ENCODE measurements at places on chromosomes 6 and 20. TPM values are rescaled to one million over a fixed set of nuclear protein-coding genes. Genes with fewer than 3 reads are reported as not detected.

DNA sequence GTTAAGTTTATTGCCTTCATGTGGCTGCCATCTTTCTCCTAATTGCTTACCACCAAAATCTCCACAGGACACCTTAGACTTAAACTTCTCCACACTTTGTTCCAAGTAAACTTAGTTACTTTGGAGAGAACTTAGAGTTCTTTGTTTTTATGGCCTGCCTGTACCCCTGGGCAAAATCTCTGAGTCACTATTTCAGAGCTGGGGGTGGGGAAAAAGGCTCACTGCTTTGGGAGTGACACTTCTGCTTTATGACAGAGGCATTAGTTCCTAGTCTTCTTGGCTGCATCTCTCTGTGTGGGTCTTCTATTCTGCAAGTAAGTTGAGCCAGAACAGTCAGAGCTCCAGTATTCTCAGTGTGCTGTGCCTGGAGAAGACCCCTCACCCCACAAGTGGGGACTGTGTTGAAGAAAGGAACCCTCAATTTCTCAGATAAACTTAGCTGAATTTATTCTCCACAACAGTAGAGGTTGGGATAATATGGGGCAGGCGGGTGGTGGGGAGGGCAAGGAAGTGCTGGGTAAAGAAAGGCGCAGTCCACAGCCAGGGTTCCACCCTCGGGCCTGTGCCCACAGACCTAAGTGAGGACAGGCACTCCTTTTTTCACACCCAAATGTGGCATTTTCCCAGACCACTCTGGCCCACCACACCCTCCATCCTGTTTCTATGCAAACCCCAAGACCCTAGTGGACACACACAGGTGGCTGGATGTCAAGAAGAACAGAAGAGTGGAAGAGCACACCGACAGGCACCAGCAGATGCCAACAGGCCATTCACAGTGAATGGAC is 636.6 kb upstream of the MAN1A1 start:
- DNase-seq, result peak; percentile 51

The DDO gene
- 0.67 TPM for total RNA-seq

DNA sequence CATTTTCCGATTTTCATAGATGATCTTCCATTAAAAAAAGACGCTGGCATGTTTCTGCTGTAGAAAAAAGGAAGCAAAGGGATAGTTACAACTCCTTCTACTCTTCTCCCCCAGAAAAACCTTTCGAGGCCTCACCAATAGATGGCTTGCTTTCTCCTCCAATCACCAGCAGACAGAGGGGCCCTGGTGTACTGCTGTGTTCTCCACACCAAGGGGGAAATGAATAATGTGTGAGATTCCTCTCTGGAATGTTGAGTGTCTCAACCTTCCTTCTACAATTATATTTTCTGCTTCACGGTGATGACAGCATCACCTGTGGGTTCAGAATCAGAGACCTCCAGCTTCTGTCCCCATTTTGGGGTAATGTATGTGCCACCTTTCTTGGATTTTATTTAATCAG is 185.7 kb upstream of the FLRT3 start:
- DNase-seq, result peak; percentile 61

DNA sequence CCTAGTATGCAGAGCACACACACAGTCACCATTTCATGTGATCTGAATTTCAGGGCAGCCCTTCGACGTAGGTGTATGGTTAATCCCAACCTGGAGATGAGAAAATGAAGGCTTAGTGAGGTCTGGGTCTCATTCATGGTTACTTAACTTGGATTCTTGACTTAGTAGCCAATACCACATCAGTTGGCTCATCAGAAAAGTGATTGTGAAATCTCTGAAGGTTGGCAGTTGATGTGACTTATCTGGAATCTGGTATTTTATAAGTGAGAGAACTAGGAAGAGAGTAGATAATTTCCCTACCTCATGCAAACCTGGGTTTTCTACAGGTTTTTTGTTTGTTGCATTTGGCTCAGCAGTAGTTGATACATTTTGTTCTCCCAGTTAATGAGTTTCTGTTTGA is 123.7 kb downstream of the CCDC170 start:
- no peak for DNase-seq

GRCh38 chr20:62606551-62607201 is 35.6 kb upstream of the SLCO4A1 start:
- DNase-seq, result no peak

DNA sequence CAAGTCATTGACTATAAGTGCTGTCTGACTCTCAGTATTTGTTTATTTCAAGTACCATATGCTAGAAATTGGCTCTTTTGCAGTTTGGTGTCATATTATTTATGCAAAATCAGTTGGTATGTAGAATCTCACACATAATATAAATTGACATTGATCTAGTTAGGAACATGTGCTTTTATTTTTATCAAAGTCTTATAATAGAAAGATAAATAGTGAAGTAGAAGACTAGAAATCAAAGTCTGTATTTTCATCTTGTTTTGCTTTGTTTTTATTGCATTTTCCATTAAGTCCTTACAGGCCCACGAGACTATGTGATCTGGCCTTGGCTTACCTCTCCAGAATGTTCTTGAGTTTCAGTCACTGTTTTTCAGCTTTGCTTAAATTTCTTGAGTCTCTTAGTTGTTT is 300.3 kb downstream of the LAMA2 start:
- no peak for DNase-seq

GRCh38 chr20:58697201-58697866 is 4.7 kb downstream of the NPEPL1 start:
- no peak for DNase-seq

DNA sequence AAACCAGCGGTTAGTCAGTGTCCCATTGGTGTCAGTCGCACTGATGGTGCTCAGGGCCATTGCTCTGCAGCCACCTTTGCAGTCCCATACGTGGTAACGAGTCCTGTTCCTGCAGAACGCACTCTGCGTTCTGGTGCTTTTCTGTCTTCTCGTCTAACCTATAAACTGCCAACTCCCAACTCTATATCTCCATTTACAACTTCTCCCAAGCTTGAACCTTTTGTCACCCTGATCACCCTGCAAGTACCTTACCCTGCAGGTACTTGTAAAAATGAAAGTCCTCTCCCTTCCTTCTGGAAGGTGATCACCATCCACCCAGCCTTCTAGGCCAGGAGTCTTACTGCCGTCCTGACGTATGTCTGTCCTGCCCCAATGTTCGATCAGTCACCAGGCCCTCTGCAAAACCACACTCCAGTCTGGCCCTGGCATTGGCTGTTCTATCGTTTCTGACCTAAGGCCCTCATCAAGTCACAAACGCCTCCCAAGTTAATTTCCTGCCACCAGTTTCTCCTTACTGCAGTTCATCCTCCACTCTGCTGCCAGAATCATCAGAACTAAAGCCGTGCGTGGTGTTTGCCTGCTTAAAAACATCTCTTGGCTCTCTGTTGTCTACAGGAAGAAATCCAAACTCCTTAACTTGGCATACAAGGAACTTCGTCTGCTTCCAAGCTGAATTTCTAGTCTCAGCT is 7.9 kb downstream of the RREB1 start:
- no peak for DNase-seq

- peak; percentile 95 for DNase-seq
Observed at GRCh38 chr6:31559958-31560696, 12.0 kb upstream of the LTA start.

The DZANK1 gene
- 1.3 TPM for total RNA-seq

The MUC22 gene
- total RNA-seq, result not detected

The GPSM3 gene
- total RNA-seq, result 80.6 TPM

DNA sequence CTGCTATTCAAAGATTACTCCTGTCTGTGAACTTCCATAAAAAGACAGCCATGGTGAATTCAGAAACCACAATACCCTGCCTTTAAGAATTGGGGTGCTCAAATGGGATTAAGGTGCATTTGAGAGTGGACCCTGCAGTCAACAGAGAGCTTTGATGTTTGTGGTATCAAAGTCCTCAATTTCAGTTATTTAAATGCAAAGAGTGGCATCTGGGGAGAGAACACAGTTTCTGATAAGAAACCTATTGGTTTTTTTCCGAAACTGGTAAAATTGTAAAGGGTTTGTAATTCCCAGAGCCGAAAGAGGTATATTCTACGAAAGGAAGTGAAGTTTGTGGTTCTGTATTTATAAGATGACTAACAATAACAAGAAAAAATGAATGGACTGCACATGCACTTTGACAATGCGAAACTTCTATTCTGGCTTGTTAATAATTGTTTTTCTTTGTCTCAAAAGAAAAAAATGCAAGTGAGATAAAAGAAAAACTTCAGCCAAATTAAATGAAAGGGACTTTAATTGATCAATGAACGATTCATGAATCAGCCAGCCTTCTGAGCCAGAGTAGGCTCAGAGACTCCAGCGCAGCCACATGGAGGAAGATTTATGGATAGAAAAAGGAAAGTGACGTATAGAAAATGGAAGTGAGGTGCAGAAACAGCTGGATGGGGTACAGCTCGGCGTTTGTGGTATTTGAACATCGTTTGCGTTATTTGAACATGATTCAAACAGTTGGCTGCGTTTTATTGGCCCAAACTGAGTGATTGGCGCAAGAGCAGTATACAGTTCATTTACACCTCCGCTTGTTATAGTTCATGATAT is 70.5 kb upstream of the DUSP22 start:
- DNase-seq, result no peak

The FKBP1C gene
- 0.69 TPM for total RNA-seq

- no peak for DNase-seq
Observed at GRCh38 chr6:168062346-168063289, 16.4 kb downstream of the FRMD1 start.

- DNase-seq, result no peak
Observed at GRCh38 chr6:139713900-139714506, 339.6 kb upstream of the CITED2 start.

DNA sequence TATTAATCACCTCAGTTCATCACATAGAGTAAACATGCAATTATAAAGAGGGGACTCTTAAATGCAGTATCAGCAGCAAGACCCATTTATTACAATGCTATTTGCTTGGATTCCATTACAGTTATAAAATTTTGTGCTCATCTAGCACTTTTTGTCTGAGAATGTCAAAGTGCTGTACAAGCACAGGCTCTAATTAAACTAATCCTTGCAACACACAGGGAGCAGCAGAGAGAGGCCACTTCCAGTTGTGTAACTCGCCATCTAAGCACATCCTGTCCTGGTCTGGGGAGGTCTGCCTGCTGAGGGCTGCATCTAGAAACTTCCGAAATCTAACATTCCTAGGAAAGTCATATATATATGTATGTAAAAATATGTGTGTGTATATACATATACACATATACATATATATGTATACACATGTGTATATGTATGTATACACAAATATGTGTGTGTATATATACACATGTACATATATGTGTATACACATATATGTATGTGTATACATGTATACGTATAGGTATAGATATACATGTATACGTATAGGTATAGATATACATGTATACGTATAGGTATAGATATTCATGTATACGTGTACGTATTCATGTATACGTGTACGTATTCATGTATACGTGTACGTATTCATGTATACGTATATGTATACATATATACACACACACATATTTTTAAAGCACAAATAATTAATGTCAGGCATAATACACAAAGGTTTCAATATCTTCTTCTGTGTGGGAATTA is 136.4 kb upstream of the JARID2 start:
- no peak for DNase-seq

DNA sequence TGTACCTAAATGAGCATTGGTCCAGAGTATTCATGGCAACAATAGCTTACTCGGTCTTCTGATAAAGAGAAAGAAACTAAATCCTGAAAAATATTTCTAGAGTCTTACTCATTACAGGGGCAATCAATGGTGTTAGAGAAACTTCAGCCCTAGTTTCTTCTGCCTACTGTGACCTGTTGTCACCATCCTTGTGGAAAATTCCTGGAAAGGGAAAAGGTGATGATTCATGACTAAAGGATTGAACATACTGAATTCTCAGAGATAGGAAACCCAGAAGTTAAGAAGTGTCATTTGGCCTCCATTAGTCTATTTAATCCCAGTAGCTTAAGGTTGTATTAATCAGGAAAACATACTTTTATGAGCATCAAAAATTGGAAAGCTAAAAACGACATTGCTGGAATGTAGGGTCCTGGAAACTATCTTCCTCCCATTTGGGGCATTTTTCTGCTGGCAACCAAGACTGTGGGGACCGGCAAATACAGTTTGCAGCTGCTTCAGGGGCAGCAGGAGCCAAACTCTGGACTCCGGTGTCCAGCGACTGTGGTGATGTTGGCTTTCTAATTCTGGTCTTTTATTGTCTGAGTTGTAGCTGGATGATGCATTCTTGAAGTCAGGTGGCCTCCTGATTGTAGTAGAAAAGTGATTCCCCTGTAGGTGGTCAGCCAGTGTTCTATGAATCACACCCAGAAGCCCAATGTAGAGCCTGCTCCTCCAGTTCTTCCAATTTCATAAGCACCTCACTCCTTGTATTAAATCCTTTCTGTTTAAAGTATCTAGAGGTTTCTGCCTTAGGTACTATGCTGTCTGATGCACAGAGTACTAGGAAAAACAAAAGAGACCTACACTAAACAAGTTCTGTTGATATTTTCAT is 67.6 kb downstream of the LCA5 start:
- DNase-seq, result no peak

DNA sequence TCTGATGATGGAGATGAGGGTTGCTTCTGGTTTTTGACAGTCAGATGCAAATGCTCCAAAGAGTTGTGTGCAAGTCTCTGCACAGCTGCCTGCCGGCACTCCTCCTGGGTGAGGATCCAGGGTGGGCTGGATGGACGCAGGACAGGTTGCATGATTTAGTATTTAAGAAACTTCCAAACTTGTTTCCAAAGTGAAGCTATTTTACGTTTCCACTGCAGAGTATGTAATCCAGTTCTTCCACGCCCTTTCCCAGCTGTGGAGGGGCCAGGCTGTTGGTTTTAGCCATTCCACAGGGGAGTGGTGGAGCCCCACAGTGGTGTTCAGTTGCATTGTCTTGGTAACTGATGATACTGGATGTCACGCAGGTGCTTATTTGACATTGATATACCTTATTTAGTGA is 157.3 kb downstream of the THBS2 start:
- no peak for DNase-seq

DNA sequence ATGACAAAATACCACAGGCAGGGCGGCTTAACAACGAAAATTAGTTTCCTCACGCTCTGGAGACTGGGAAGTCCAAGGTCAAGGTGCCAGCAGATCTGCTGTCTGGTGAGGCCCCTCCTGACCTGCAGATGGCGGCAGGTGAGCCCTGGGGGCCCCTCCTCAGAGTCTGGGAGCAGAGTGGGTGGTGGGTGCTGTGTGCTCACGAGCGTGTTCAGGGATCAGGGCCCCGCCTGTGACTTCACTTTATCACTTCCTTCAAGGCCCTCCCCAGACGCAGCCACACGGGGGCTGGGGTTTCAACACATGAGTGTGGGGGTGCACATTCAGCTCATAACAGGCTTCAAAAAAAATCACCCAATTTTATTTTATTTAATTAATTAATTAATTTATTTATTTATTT is 39.3 kb downstream of the SLC2A4RG start:
- no peak for DNase-seq

DNA sequence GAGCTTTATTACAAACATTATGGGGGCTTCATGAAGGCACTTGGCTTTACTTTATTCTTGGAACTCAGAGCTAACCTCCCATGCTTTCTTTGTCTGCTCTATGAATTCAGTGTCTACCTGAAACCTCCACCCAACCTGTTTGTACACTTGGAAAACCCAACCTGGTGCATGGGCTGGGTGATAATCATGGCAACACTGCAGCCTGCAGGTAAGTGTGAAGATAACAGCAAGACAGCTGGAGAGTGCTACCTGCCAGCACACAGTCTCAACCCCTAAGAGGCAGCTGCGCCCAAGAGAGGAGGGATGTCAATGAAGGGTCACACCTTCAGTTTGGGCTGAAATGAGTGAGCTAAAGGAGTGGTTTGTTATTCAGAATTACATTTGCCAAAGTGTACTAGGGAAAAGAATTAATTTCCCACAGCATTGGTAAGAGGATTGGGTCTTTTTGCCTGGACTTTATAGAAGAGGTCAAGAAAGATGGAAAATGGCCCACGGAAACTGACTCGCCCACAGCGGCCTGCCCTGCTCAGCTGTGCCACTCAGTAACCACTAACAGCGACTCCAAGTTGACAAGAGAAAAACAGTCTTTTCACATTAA is 24.4 kb downstream of the FOXQ1 start:
- DNase-seq, result peak; percentile 57

The DEF6 gene
- total RNA-seq, result 8.9 TPM

The AVP gene
- not detected for total RNA-seq
